Posterior cingulate gyrus (tissue), 11 donors: ENCODE measurements at places on chromosomes 13 and 19.

- peak; percentile 82 for DNase-seq
Measured at GRCh38 chr19:53553865-53554791, 16.2 kb downstream of the ZNF331 start.

DNA sequence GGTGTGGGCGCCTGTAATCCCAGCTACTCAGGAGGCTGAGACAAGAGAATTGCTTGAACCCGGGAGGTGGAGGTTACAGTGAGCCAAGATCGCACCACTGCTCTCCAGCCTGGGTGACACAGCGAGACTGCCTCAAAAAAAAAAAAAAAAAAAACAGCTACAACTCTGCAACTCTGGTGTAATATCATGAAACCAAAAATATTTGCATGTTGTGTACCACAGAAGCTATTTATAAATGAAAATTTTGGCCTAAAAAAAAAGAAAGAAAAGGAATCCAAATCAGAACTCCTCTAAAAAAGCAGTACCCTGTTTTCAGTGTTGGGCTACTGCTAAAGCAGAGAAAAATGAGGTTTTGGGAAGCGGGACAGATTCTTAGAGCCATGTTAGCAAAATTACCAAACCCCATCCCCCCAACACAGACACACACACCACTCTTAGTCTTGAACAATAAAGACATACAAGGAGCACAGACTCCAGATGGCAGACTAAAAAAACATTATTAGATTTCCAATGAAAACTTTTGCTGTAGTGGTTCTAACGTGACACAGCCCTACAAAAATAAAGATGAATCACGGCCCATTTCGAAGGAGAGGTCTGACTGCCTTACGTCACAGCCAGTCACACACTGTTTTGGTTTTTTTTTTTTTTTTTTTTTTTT, 51.5 kb downstream of the INSR start:
- DNase-seq, result no peak

DNA sequence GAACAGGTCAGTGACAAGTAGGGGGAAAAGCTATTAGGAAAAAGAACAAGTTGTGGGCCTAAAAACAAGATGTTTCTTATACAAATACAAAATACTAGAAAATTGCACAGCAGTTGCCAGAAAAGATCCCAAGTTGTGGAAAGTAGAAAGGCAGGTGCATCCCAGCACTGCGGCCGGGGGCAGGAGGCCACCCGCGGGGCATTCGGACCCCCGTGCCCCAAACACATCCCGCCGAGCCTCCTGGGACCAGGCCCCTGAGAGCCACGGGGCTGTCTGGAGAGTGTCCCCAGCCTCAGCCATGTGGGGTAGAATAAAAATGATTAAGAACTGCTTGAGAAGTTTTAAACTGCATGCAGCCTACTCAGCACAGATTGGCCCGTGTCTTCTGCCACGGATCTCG, 11.4 kb downstream of the RASA3 start:
- no peak for DNase-seq

DNA sequence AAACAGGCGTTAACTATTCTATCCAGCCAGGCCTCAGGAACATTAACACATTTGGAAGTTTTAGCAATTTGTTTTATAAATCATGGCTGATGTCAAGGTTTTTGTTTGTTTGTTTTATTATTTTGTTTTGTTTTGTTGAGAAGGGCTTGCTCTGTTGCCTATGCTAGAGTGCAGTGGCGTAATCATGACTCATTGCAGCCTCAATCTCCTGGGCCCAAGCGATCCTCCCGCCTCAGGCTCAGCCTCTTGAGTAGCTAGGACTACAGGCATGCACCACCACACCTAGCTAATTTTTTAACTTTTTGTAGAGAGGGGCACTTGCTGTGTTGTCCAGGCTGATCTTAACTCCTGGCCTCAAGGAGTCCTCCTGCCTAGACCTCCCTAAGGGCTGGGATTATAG, 28.3 kb downstream of the NUP58 start:
- no peak for DNase-seq

GRCh38 chr13:98479496-98480003, 97.4 kb downstream of the STK24 start:
- no peak for DNase-seq

- no peak for DNase-seq
Measured at GRCh38 chr13:93951951-93952350, 527.5 kb downstream of the DCT start.

DNA sequence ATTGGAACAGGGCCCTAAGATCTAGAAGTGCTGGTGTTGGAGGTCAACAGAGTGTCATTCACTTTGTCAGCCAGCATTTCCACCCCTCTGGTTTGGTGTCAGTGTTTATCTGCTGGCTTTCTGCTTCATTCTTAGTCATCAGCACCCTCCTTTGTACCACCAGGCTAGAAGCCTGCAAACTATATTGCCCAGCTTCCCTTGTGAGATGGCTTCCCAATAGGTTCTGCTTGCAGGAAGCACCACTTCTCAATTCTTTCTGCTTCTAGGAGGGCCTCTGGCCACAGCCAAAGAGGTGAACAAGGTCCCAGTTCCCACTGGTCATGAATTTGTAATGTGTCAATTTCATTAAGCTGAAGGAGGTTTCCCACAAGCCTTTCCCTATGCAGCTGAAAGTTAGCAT, 36.4 kb upstream of the CALM3 start:
- DNase-seq, result no peak

DNA sequence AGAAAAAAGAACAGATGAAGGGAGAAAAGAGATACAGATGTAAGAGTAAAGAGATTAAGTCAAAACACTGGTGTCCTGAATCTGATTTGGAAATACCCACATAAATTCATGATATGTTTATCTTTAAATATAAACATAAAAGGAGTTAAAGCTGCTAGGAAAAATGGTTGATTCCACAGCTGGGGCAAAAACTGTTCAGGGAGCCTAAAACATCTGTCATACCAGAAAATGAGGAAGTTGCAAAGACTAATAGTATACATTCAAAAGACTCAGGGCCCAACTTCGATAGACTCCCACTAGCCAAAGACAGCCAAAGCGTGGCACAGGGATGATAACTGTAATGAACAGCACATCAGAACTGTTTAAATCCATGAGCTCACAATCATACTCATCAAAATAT, 62.0 kb downstream of the ABCC4 start:
- DNase-seq, result no peak

- DNase-seq, result no peak
Measured at GRCh38 chr19:34288381-34288780, 34.0 kb downstream of the GARRE1 start.

GRCh38 chr13:113607056-113607888, 22.7 kb downstream of the TFDP1 start:
- no peak for DNase-seq
